ENCODE measurements at places on chromosomes 5 and 9.

DNA sequence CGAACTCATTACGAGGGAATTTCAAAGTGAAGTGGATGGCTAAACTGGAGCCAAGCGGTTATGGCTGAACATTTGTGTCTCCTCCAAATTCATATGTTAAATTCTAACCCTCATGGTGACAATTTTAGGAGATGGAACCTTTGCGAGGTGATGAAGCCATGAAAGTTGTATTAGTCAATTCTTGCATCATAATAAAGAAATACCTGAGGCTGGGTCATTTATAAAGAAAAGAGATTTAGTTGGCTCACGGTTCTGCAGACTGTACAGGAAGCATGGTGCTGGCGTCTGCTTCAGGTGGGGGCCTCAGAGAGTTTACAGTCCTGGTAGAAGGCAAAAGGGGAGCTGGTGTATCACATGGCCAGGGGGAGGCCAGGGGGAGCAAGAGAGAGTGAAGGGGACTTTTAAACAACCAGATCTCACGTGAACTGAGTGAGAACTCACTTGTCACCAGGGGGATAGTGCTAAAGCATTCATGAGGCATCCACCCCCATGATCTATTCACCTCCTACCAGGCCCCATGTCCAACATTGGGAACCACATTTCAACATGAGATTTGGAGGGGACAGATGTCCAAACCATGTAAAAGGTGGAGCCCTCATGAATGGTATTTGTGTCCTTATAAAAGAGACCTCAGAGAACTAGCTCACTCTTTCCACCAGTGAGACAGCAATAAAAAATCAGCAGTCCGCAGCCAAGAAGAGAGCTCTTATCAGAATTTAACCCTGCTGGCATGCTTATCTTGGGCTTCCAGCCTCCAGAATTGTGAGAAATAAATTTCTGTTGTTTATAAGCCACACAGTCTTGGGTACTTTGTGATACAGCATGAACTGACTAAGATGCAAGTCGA is 143.4 kb downstream of the MTRR start:
- no peak for DNase-seq

DNA sequence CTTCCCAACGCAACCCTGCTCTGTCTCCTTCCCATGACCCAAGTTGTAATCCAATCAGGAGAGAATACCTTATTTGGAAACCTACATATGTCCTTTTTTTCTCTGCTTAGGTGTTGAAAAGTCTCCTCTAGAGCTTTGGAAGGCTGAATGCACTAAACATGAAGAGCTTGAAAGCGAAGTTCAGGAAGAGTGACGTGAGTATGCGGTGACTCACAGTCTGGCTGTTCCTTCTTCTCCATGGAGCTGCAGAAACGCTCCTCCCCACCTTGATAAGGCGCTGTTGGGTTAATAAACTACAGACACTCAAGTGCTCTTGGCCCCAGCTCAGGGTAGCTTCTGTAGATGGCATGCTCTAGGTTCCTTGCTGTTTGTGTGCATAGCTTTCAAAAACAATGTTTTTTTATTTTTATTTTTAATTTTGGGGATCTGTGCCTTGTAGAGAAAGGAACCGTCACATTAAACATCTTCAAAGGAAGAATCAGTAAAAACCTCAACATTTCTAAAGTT is 30.7 kb downstream of the RAI14 start:
- no peak for DNase-seq

GRCh38 chr9:20786807-20787206 is 102.7 kb downstream of the FOCAD start:
- DNase-seq, result peak; percentile 73

DNA sequence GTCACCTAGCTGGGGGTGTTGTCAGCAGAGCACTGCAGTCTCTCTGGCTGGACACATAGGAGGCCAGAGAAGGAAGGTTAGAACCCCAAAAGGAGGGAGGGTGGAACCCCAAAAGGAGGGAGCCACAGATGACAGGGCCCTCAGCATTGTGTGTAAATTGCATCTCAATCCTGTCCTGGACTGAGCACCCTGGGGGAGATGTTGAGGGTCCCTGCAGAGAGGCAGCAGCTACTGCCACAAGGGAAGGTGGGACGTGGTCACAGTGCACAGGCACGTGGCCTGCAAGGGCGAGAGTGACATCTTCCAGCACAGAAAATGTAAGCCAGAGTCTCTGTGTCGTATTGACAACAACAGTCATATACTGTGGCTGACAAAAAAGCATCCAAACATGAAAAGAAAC is 36.5 kb upstream of the CEP72 start:
- DNase-seq, result no peak

GRCh38 chr9:105293408-105293807 is 49.0 kb downstream of the SLC44A1 start:
- no peak for DNase-seq

DNA sequence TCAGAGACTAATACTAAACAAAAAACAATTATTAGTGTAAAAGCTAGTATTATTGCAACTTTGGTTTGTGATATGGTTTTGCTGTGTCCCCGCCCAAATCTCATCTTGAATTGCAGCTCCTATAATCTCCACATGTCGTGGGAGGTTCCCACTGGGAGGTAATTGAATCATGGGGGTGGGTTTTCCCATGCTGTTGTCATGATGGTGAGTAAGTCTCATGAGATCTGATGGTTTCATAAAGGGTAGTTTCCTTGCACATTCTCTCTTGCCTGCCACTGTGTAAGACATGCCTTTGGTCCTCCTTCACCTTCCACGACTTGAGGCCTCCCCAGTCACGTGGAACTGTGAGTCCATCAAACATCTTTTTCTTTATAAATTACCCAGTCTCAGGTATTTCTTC is 325.9 kb upstream of the DAB2 start:
- no peak for DNase-seq

GRCh38 chr9:122016744-122017143 is 76.4 kb downstream of the TTLL11 start:
- peak; percentile 40 for DNase-seq

DNA sequence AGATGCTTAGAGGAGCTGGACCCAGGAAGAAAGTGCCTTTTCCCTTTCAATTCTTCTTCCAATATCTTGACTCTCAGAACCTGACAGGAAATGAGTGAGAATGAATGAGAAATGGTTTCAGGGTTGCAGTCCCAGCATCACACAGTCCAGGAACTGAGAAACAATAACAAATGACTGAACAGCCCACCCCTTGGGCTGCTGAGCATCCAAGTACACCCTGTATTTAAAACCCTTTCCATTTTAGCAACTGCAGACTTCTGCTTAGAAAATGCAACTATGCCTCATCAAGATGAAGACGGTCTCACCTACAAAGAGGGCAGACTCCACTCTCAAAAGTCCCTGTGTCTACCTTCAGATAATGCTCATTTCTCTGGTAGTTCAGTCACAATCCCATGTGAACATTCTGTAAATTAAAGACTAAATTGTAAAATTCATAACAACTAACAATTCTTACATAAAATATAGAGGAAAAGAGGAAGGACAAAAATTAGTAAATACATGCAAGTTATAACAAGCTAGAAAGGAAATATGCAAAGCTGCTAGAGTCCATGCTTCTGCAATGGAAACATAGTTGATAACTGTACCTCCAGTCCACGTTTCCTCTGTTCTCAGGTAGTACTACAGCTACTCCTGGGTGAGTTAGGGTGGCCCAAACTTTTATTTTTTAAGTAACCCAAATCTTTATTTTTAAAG is 316.5 kb downstream of the ICE1 start:
- no peak for DNase-seq

GRCh38 chr9:97773723-97774122 is 76.6 kb upstream of the XPA start:
- DNase-seq, result no peak
